ENCODE measurements at places on chromosomes 5 and 9. TPM values are rescaled to one million over a fixed set of nuclear protein-coding genes. Genes with fewer than 3 reads are reported as not detected.

Gene PIP5K1B
- total RNA-seq, result 1.3 TPM

Gene GADD45G
- total RNA-seq, result 1.6 TPM

DNA sequence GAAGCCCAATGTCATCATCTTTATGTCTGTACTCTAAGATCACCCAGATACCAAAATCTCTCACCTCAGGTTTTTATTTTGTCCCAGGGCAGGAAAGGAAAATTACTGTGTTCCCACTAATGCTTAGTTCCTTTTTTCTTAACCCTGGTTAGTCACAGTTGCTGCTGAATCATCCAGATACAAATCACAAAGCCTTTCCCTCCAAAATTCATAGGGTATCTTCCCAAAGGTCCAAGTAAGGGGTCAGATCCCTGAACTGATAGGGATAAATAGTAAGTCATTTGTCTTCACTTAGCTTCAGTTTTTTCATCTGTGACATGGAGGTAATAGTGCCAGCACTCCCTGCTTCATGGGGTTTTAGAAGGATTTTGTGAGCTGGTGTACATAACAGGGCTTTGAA is 2.2 kb downstream of the PLCXD3 start:
- no peak for ATAC-seq

GRCh38 chr9:137453643-137454081 is 5.5 kb downstream of the NSMF start:
- peak; percentile 73 for ATAC-seq

DNA sequence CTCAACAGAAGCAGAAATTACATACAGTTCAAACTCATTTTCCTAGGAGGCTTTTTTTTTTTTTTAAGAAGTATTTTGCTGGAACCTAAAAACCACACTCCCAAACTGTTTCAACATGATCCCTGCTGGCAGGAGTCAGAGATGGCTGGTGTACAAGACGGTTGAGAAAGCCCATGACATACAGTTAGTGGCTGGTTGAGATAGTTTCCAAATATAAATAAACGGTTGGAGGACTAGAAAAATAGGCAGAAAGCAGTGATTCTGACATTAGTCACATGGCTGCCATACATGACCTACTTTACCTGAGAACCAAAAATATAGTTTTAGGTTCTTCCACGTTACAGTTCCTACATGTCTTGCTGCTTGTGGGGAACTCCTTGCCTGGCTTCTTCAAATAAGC is 31.7 kb upstream of the BASP1 start:
- no peak for ATAC-seq

DNA sequence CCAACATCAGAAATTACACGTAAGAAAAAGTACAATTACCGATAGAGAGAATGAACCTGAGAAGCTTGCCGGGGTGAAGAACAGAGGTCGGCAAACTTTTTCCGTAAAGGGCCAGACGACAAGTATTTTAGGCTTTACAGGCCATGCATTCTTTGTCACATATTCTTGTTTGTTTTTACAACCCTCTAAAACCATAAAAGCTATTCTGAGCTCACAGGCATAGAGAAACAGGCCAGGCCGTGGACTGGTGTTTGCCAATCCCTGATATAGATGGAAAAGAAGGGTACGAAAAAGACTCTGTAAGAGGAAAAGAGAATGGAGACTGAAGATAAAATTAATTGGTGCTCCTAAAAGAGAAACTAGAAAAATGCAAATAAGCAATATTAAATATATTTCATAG is 15.4 kb downstream of the SFXN1 start:
- no peak for ATAC-seq

Gene GABRB2
- not detected for total RNA-seq

DNA sequence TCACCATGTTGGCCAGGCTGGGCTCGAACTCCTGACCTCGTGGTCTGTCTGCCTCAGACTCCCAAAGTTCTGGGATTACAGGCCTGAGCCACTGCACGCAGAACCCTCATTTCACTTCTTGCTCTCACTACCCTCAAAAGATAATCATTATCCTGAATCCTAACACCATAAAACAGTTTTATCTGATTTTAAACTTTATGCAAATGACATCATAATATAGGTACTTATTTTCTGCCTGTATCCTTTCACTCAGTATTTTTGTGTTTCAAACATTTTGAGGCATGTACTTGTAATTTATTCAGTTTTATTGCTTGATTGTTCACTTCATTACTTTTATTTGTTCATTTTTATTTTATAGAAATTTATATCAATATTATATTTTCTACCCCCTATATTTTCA is 719.2 kb upstream of the ARRDC3 start:
- ATAC-seq, result no peak

Gene C7
- total RNA-seq, result 8.4 TPM

DNA sequence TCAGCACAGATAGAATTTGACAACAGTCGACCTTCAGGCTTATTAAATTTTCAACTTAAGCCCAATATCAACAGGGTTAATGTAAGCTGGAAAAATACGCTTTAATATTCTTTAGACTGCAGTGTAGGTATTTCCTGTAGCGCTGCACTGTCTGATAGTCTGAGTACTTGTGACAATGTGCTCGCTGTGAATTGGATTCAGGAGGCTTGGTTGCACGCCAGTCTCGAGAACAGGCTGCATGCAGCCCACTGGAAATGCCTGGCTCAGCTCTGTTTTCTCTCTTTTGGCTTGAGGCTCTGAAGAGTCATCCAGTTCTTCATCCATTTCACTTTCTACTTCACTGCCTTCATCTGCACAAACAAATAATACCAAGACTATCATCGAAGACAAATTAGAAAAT is 300.9 kb downstream of the RFX3 start:
- no peak for ATAC-seq

Gene PDE6A
- total RNA-seq, result 0.48 TPM

DNA sequence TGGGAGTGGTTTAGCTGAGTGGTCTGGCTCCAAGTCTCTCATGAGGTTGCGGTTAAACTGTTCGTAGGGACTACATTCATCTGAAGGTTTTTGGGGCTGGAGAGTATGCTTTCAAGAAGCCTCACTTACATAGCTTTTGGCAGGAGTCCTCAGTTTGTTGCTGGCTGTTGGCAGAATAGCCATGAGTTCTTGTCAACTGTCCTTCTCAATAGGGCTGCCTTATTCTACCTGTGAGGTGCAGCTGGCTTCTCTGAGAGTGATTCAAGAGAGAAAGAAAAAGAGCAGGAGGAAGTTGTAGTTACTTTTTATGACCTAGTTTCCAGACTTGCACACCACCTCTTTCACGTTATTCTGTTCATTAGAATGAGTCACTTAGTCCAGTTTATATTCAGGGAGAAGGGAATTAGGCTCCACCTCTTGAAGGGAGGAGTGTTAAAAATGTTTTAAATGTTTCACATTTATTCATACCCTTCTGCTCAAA is 33.2 kb downstream of the YTHDC2 start:
- ATAC-seq, result peak; percentile 82

Gene UBE2QL1
- total RNA-seq, result not detected

Gene CATSPER3
- 0.40 TPM for total RNA-seq

GRCh38 chr9:105173306-105173705 is 71.1 kb upstream of the SLC44A1 start:
- no peak for ATAC-seq

Gene BAAT
- total RNA-seq, result 0.08 TPM

- no peak for ATAC-seq
These were observed 1084.4 kb upstream of the WWC1 start for GRCh38 chr5:167207081-167207480.

DNA sequence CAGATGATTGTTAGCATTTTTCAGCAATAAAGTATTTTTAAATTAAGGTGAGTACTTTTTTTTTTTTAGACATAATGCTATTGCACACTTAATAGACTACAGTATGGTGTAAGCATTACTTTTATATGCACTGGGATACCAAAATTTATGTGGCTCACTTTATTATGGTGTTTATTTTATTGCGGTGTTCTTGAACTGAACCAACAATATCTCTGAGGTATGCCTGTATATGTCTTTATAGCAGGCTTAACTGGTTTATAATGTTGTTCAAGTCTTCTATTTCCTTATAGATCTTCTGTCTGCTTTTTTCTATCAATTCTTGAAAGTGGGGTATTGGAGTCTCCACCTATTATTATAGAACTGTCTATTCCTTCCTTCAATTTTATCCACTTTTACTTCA is 18.0 kb downstream of the ZBTB43 start:
- no peak for ATAC-seq

- no peak for ATAC-seq
These were observed 107.3 kb downstream of the ZNF608 start for GRCh38 chr5:124639095-124639665.

Gene IFNA10
- not detected for total RNA-seq

Gene FOXD4L5
- total RNA-seq, result not detected

DNA sequence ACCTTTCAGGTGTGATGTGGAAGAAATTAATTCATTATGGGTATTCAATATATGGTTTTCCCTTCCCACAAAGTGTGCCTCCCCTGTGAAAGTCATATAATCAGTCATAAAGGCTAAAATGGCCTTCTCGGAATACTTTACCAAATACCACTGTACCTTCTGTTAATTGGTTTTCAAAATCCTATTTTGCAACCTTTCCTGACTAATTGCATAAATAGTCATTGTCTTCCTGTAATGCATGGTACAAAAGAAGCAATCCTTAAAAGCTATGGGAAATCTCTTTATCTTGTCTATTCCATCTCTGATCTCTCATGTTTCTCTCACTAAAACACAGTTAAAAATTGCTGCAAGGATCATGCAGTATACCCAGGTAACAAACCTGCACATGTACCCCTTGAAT is 44.3 kb upstream of the UGCG start:
- no peak for ATAC-seq

Gene LCN6
- total RNA-seq, result 3.8 TPM

DNA sequence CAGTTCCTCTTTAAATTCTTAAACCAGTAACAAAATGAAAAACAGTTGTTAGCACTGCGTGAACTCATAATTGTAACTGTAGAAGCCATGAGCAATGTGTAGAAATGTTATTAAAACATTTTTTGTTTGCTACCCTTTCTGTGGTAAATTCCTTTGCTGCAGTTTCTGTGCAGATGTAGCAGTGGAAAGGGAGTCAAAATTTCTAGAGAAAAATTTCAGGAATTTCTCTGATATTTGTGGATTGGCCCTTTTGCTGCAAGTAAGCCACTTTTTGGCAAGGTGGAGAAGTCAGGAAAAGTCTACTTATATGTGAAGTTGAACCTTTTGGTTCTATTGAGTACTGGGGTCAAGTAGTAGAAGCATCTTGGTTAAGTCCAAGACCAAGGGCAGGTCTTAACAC is 10.1 kb downstream of the FBXL7 start:
- ATAC-seq, result no peak

- ATAC-seq, result no peak
These were observed 127.7 kb downstream of the C9orf50 start for GRCh38 chr9:129493002-129493705.

DNA sequence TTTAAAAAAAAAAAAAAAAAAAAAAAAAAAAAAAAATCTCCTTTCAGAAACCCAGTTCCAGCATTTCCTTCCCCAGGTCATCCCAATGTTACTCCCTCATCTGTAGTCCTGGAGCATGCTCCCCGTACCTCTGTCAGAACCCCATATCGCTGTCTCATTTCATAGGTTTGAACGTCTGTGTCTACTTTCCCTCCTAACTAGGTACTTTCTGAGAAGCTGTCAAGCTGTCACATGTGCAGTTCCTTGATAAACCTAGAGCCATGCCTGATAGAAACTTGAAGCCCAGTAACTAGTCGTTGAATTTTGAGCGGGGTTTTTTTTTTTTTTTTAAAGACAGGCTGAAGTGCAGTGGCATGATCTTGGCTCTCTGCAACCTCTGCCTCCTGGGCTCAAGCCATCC is 15.6 kb downstream of the EXOSC3 start:
- ATAC-seq, result no peak

- ATAC-seq, result no peak
These were observed 294.0 kb upstream of the EFNA5 start for GRCh38 chr5:107964722-107965121.

- no peak for ATAC-seq
These were observed 90.6 kb upstream of the OSMR start for GRCh38 chr5:38755181-38755580.

Gene C6
- total RNA-seq, result not detected

DNA sequence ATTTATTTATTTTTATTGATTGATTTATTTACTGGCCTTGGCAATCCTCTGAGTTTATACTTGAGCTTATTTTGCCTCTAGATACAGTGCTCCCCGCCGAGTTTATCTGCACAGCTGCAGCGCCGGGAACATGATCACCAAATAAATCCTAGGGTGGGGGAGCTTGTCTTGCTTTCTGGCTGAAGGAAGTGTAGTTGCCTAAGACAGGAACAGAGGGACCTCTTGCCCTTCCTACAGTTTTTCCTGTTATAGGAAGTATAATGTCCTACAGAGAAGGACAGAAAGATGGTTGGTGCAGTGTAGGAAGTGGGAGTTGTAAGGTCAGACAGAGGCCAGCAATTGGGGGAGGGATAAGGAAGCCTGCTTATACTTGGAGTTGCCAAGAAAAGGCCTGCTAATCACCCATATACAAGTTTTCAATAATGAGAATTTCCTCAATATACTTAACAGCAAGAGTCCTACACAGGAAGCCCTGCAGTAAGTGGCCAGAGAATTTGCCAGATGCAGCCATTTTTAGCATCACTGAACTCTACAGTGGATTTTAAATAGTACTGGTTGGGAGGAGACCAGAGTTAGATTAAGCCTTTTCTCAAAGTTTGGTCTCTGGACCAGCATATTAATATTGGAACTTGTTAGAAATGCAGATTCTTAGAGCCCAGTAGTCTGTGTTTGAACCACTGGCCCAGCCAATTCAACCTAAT is 7.7 kb downstream of the AOPEP start:
- no peak for ATAC-seq

DNA sequence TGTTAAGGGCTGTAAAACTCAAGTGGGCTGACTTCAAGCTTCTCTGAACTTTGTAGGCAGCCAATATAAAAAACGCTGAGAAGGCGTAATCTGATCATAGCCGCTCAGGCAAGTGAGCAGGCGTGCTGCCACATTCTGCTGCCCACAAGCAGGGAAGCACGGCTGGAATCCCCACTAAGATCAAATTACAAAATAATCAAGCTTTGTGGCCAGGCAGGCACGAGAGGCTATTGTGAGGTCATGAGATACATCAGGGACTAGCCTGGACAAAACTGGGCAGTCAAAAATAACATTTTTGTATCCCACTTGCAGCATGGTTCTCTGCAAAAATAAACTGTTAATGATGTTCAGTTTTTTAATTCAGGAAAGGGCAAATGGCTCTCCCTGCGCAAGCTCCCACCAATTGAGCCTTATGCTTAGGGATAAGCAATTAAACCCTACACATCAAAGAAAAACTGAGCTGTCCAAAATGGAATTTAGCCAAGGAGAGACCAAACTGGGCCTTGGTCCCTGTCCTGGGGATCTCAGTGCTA is 64.0 kb downstream of the POU5F2 start:
- ATAC-seq, result no peak

DNA sequence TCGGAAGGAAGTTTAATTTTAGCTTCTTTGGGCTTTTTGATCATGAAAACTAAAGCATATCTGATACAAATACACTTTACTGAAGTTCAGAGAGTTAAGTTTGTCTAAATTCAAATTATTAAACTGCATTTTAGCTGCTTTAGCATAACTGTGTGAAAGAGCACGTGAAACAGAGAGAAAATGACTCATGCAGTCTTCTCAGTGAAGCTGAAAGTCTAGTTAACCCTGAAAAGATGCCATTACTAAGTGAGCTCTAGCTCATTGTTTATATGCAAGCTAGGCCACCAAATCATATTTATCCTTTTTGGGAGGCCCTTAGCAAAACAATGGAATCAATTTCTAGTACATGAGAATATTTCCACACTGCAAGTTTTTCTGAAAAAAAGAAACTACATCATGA is 27.6 kb downstream of the TPD52L3 start:
- ATAC-seq, result peak; percentile 60

Gene IFNE
- total RNA-seq, result 5.6 TPM

Gene SLC6A7
- total RNA-seq, result not detected

Gene PCDHB2
- 2.2 TPM for total RNA-seq

Measured in esophagus mucosa (tissue), 1 donor.